ENCODE measurements at places on chromosomes 7 and 10. TPM values are rescaled to one million over a fixed set of nuclear protein-coding genes. Genes with fewer than 3 reads are reported as not detected.

DNA sequence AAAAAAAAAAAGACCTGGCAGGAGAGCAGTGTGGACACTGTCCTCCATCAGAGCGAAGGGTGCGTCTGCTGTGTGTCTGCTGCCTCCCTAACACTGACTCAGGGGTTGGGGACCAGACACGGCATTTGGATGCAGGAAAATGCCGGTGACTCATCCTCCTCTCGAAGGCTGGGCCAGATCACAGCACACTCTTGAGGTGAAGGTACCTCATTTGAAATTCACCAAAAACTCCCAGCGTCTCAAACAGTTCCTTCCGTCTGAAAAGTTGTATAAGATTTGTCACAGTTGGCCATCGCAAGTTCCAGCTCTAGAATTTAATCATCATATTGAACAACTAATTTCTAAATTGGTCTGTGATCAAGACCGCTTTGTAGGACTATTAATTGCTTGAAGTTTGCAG, 118.1 kb upstream of the LYZL2 start:
- H3K4me1 ChIP-seq: no peaks in the 10 kb centered on the region
- no peaks in the 10 kb centered on the region for H3K27me3 ChIP-seq
- no peak for DNase-seq
- H3K36me3 ChIP-seq: no peaks in the 10 kb centered on the region
- no peak overlapping the region for H3K27ac ChIP-seq
- H3K4me3 ChIP-seq: no peak overlapping the region

GRCh38 chr7:15937571-15937970, 251.1 kb upstream of the MEOX2 start:
- DNase-seq: no peak
- no peaks in the 10 kb centered on the region for H3K36me3 ChIP-seq
- no peaks in the 10 kb centered on the region for H3K27me3 ChIP-seq
- H3K27ac ChIP-seq: no peak overlapping the region
- no peaks in the 10 kb centered on the region for H3K4me1 ChIP-seq

The FGFR2 gene
- polyA plus RNA-seq: 0.18 TPM

The DOCK4 gene
- 5.8 TPM for polyA plus RNA-seq

The TFEC gene
- polyA plus RNA-seq: 0.46 TPM
